ENCODE measurements at places on chromosomes 7 and 10.

GRCh38 chr7:13604178-13604577, 385.3 kb downstream of the ETV1 start:
- DNase-seq = no peak

DNA sequence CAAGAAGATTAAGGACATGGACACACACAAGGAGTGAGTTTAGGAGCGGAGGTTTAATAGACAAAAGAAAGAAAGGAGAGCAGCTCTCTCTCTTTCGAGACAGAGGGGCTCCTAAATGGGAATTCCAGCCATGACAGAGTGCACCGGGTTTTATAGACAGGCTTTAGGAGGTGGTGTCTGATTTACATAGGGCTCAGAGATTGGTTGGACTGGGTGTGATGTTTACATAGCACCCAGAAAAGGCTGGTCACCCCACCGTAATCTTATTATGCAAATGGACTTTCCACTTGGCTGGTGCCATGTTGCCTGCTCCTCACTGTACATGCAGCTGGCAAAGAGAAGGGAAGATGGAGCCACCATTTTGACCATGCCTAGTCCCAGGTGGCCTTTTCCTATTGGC, 28.4 kb upstream of the MRC1 start:
- no peak for DNase-seq

GRCh38 chr10:97124211-97124610, 61.5 kb downstream of the SLIT1 start:
- no peak for DNase-seq

GRCh38 chr7:12269100-12269895, 58.2 kb downstream of the TMEM106B start:
- no peak for DNase-seq

DNA sequence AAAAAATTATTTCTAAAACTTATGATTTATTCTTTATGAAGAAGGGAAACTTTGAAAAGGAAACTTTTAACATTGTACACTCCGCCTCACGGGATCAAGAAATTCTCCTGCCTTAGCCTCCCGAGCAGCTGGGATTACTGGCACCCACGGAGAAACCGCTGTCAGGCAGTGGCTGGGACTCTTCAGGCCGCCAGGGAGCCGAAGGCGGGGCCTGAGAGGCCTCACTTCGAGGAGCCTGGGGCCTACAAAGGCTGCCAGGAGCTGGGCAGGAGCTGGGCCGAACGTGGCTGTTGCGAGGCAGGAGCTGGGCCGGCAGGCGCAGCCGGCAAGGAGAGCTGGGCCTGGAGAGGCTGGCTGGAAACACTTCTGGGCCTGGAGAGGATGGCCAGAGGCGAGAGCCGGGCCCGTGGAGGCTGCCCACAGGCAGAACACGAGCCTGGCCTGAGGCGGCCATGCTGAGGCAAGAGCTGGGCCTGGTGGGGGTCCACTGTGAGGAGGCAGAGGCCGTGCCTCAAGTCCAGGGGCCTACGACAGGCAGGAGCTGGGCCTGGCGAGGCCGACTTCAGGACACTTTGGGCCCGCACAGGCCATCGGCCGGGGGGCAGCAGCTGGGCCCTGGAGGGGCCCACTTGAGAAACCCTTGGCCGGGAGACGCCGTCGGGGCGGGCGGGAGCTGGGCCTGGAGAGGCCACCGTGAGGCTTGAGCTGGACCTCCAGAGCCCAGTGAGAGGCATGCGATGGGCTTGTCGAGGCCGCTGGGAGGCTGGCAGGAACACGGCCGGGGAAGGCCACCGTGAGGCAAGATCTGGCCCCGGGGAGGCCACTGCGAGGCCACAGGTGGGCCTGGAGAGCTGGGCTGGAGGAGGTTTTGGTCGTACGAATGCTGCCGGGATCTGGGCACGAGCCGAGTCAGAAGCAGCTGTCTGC, 23.7 kb downstream of the MDH2 start:
- no peak for DNase-seq

GRCh38 chr10:129057856-129058663, 409.0 kb upstream of the MGMT start:
- DNase-seq = no peak

GRCh38 chr7:85736085-85736484, 549.2 kb upstream of the SEMA3D start:
- DNase-seq = no peak

DNA sequence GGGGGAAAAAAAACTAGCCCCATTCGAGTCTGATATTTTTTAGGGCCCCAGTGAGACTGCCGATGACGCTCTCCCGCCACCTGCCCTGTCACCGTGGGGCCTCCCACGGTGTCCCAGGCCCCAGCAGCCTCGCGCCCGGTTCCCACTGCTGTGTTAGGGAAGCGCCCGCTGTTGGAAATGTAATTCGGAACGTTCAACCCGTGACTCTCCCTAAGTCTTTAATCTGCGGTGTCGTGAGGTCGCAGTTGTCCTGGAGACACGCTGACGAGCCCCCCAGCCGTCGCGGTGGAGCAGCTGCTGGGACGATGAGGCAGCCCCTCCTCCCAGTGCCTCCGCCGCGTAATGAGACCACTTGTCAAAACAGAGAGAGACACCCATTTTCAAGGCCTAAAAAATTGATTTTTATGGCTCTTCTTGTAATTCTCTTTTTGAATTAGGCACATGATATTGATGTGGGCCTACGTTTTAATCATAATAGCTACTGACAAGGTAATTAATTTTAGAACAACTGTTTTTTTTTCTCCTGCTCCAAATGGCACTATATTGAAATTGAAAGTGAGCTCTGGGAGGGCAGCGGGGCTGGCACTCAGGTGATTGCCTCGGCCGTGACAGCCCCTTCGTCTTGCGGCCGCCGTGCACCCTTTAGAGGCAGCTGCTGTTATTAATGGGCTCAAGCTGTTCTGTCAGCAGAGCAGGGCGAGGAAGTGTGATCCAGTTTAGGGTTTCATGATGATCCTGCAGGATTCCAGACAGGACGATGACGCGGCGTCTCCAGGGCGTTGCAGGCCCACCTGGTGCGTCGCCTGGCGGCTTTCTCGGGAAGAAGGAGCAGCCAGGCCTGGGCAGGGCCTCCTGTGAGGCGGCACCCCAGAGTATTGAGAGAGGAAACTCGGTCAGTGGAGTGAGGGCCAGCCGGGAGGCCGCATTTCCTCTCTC, 63.3 kb downstream of the NKX6-2 start:
- DNase-seq = no peak

- DNase-seq = no peak
Observed at GRCh38 chr10:71442859-71443570, 46.3 kb downstream of the CDH23 start.

- no peak for DNase-seq
Observed at GRCh38 chr7:99409192-99409572, 413 bp downstream of the BUD31 start.
